Thymus (tissue), 14 donors: ENCODE measurements at places on chromosomes 3 and 15.

DNA sequence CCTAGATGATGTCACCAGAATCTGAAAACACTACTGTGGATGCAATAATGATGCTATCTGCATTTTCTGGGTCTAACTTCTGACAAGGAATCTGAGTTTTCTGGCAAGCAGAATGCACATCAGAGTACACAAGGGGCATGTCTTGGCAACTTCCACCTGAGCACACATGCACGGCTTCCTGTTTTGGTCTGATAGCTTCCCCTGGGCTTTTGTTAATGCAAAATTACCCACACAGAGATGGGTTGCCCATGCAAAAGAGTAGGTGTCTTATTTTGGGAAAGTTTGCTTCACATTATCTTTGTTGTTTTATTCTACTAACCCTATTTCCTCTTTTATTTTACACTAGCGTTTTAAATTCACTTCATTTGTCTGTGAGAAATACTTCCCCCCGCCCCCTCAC, 74.2 kb upstream of the SATB1 start:
- peak; percentile 52 for DNase-seq

GRCh38 chr3:194723846-194724618, 38.3 kb downstream of the FAM43A start:
- no peak for DNase-seq

DNA sequence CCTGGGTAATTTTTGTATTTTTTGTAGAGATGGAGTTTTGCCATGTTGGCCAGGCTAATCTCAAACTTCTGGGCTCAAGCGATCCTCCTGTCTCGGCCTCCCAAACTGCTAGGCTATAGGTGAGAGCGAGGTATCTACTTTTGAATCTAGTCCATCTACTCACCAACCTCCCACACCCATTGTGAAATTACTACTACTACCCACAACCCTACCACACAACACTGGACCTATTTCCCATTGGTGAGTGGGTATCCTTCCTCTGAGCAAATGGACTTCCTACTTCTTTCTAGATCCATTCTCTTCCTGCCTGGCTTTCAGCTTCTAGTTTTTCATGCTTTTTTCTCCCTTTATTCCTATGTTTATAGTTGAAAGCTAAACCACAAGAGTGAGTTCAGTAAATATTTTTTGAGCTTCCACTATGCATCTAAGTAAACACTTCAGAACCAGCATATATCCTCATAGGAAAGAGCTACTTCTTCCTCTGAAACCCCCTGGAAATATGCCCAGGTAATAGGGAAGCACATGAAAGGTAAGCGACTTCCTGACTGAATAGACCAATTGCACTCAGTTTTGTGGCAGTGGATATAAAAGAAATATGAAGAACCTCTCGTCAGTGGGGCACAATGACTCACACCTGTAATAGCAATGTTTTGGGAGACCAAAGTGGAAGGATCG, 39.1 kb downstream of the MYO1E start:
- DNase-seq, result no peak

DNA sequence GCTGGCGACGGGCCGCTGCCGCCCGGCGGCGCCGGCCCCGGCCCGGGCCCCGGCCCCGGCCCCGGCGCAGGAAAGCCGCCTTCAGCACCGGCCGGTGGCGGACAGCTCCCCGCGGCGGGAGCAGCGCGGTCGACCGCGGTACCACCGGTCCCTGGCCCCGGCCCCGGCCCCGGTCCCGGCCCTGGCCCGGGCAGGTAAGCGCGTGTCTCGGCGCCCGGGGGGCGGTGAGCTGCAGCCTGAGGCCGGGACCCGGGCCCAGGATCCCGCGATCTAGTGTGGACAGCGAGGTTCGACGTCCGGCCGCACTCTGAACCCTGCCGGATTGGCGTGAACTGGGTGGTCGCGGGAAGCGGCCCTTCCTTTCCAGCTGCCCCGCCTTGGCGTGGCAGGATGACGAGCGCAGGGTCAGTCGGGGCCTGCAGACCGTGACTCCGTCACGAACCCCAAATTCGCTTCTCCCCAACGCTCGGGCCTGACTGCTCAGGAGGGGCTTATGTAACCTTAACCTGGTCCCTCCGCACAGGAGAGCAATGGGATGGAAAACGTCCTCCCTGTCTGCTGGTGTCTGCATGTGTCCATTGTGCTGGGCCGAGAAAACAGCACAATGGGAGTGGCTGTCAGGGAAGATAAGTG, 472 bp downstream of the BSN start:
- no peak for DNase-seq

DNA sequence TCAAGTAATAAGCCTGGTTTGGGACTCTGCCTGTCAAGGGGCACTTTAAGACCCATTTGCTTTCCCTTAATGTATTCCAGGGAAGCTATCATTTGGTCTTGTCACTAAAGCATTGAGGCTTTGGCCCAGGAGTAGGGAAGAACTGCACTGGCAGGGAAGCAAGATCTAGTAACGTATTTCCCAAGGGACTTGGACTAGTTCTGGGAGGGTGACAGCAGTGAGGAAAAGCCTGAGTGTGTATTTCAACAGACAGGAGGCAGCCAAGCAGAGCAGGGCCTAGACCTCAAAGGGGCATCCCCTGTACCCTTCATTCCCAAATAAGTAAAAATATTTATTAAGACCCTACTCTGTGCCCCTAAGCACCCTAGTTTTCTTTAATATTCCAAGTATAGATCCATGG, 92.8 kb downstream of the SRGAP3 start:
- no peak for DNase-seq

DNA sequence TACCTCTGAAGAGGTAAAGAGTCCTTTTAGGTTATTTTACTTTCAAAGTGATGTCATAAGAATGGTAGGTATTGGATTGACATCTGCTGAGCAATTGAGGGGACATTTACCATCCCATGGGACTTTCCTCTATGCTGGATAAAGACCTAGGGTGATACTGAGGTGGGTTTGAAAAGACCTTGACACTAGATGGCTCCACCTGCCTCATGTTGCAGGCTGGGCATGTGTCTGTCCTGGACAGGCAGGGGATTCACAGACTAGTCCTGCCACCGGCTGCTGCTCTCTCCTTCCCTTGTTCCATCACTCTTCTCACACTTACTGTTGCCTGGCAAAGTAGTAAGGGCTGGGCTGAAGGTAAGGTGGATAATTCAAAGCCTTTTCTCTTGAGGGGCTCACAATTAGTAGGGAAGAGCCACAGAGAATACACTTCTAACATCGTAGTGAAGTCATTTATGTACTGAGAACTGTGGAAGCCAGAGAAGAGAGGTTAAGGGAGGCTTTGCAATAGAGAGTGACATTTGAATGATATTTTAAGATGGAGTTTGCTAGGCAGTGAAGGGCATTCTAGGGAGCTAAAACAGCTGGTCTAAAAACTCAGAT, 27.7 kb downstream of the TRAK1 start:
- DNase-seq, result peak; percentile 27

- no peak for DNase-seq
Observed at GRCh38 chr3:172182797-172183196, 143.4 kb downstream of the FNDC3B start.

GRCh38 chr3:1969281-1969680, 129.4 kb upstream of the CNTN4 start:
- no peak for DNase-seq

DNA sequence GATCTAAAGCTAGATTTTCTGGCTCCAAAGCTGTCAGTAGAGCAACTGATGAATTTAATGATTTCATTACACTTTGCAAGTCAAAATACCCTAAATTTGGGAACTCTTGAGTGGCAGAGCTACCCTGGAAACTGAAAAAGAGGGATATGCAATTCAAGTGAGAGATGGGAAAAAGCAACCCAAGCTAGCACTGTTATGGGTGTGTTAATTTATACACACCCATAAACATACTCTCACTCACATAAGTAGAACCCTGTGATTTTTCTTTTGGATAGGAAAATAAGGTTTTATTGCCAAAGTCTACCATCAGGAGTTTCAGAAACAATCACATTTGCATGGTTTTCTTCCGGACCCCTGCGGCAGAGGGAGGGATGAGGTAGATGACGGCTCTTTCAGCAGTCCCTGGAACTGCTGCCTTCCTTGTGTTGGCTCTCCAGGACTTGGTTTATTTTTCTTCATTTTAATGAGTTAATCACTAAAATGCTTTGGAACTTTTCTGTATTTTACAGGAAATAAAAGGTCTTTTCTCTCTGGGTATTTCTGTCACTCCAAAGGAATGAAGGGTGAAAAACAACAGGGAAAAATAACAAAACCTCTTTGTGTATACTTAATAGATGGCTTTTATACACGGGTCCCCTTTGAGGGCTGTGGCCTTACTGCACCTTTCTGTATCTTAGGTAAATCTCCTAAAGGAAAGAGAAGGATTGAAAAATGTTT, 63.8 kb downstream of the TTC23 start:
- DNase-seq, result no peak
